Left lung (tissue), 14 donors: ENCODE measurements at places on chromosomes 7 and 10. TPM values are rescaled to one million over a fixed set of nuclear protein-coding genes. Genes with fewer than 3 reads are reported as not detected.

The SPDYE6 gene
- polyA plus RNA-seq: 4.7 TPM

- no peak for DNase-seq
Observed at GRCh38 chr7:90232430-90232829, 12.5 kb upstream of the CFAP69 start.

DNA sequence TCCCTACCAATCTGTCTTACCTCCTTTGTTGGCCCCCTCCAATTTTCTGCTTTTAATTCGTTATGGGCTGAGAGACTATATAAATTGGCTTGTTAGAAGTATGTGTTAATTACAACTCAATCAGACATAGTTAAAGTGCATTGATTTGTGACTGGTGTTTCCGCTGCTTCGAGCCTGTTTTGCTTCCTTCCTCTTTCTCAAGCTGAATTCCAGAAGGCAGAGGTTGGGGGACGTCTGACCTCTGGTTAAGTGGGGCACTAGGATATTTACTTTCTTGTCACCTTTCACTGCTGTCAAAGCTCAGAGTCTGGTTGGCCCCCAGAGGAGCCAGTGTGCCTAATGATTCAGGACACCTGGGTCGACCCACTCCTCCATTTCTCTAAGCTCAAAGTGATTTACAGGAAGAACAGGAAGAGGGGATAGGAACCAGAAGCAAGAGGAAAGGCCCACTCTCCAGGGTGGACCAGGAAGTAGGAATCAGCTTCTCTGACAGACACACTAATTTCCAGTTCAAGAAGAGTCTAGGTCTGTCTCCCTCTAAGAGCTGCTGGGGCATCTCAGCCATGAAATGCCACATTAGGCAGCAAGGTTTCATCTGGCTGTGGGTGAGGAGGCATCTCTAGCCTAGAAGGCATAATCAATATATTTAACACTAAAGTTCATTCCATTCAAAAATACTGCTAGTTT lies 397.2 kb upstream of the NPVF start:
- peak; percentile 27 for DNase-seq

The COPG2 gene
- polyA plus RNA-seq: 49.3 TPM

GRCh38 chr7:24793982-24794648 lies 36.9 kb upstream of the GSDME start:
- no peak for DNase-seq

The NCF1 gene
- polyA plus RNA-seq: 2.6 TPM

The LDB3 gene
- polyA plus RNA-seq: 1.1 TPM

The UCN3 gene
- 0.78 TPM for polyA plus RNA-seq

The HMX2 gene
- not detected for polyA plus RNA-seq

The VIPR2 gene
- 0.55 TPM for polyA plus RNA-seq

The AGBL3 gene
- 10.5 TPM for polyA plus RNA-seq

DNA sequence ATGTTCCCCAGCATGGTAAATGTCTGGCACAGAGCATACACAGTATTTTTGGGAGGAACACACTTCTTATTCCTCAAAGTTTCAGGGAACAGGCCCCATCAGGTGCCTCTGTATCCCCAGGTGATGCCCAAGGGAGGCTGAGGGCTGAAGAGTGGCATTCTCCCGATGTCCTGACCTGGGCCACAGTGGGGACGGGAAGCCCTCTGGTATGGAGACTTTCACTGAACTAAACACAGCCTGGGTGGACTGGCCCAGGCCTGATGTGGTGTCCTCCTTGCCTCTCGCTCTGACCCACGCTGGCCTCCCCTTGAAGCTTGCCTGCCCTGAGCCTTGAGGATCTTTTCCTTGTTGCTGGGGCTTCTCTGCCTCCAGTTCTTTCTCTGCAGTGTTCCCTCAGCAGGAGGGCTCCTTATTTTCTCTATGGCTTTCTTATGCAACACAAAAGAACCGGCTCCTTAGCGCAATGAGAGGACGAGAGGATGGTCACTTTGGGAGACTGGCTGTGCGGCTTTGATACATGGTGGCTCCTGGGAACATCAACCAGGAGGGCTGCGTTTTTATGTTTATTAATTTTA lies 157.5 kb upstream of the TNS3 start:
- DNase-seq: no peak
